ENCODE measurements at places on chromosomes 1 and 21. TPM values are rescaled to one million over a fixed set of nuclear protein-coding genes. Genes with fewer than 3 reads are reported as not detected.

Gene LMOD1
- 15.9 TPM for total RNA-seq

Gene TTLL7
- 8.6 TPM for total RNA-seq

Gene VPS72
- 91.6 TPM for total RNA-seq

Gene LCE1E
- total RNA-seq = not detected

Gene DDAH1
- total RNA-seq = 40.8 TPM

Gene RIPPLY3
- 0.21 TPM for total RNA-seq

Gene SEC16B
- 0.76 TPM for total RNA-seq

Gene XKR8
- total RNA-seq = 3.9 TPM

Gene LRRIQ3
- 0.86 TPM for total RNA-seq

Gene C1orf174
- total RNA-seq = 23.6 TPM

Gene TNN
- total RNA-seq = 0.08 TPM

Gene GBP3
- total RNA-seq = 18.3 TPM

Gene KCNE1
- total RNA-seq = 0.44 TPM

Gene HCRTR1
- 0.50 TPM for total RNA-seq

Gene WDR64
- total RNA-seq = not detected

Gene ZBTB17
- 34.7 TPM for total RNA-seq

Gene CR1L
- not detected for total RNA-seq

Gene CGN
- total RNA-seq = 1.7 TPM

Gene TFF2
- total RNA-seq = not detected

Gene ELF3
- 0.56 TPM for total RNA-seq

Gene DMBX1
- total RNA-seq = not detected

Gene FAM78B
- total RNA-seq = 0.51 TPM

Gene LRRC8D
- total RNA-seq = 21.2 TPM

Gene CYP4Z1
- total RNA-seq = not detected

Gene PMF1
- total RNA-seq = 54.1 TPM

Gene TNNI3K
- total RNA-seq = not detected

Gene WDR47
- total RNA-seq = 25.7 TPM

Gene GRIK1
- total RNA-seq = not detected

Gene FOXD3
- total RNA-seq = not detected

Gene CD1E
- total RNA-seq = not detected

Gene BARHL2
- not detected for total RNA-seq

Gene GTF2B
- total RNA-seq = 27.3 TPM

Gene MT1HL1
- total RNA-seq = not detected

Gene TTC39A
- total RNA-seq = 1.3 TPM
